Thoracic aorta endothelial cell (primary cell): ENCODE measurements at places on chromosomes 6 and 20. TPM values are rescaled to one million over a fixed set of nuclear protein-coding genes. Genes with fewer than 3 reads are reported as not detected.

LY6G6D gene
- total RNA-seq = not detected in 2 replicates

CLPSL1 gene
- not detected in 2 replicates for total RNA-seq

NT5E gene
- total RNA-seq = 149 and 226 TPM in 2 replicates

ZC3H12D gene
- 0.14 TPM in 1 of 2 replicates, not detected in the other for total RNA-seq

DAAM2 gene
- total RNA-seq = under 0.01 and 0.07 TPM in 2 replicates

PRRC2A gene
- total RNA-seq = 84.0 and 112 TPM in 2 replicates

HAO1 gene
- not detected in 2 replicates for total RNA-seq

PRSS35 gene
- total RNA-seq = 0.07 and 0.27 TPM in 2 replicates

TREML4 gene
- not detected in 2 replicates for total RNA-seq

RFX6 gene
- not detected in 2 replicates for total RNA-seq

PSORS1C2 gene
- total RNA-seq = not detected in 2 replicates

HDGFL1 gene
- total RNA-seq = not detected in 2 replicates

CCN5 gene
- 0.13 TPM in 1 of 2 replicates, not detected in the other for total RNA-seq

C6orf118 gene
- not detected in 2 replicates for total RNA-seq

SIRPB1 gene
- total RNA-seq = 0.14 and 0.80 TPM in 2 replicates

GGTLC1 gene
- total RNA-seq = not detected in 2 replicates

GTSF1L gene
- not detected in 2 replicates for total RNA-seq

CRIP3 gene
- not detected in 2 replicates for total RNA-seq

OR2B6 gene
- total RNA-seq = not detected in 2 replicates

SLC17A3 gene
- total RNA-seq = not detected in 2 replicates

KAT14 gene
- total RNA-seq = 12.0 and 12.9 TPM in 2 replicates

PCSK2 gene
- not detected in 2 replicates for total RNA-seq

OXT gene
- not detected in 2 replicates for total RNA-seq

PTGIS gene
- 1.1 and 1.3 TPM in 2 replicates for total RNA-seq

SLC18B1 gene
- total RNA-seq = 13.1 and 13.4 TPM in 2 replicates

SLC22A2 gene
- not detected in 2 replicates for total RNA-seq

CPNE5 gene
- 4.4 and 9.3 TPM in 2 replicates for total RNA-seq

C20orf144 gene
- total RNA-seq = 0.07 and 0.13 TPM in 2 replicates

MED23 gene
- total RNA-seq = 48.7 and 51.1 TPM in 2 replicates

KCNB1 gene
- under 0.01 TPM in 1 of 2 replicates, not detected in the other for total RNA-seq

DZANK1 gene
- total RNA-seq = 0.93 and 1.2 TPM in 2 replicates

CALHM4 gene
- total RNA-seq = 0.13 and 0.22 TPM in 2 replicates

KHDC1L gene
- not detected in 2 replicates for total RNA-seq

COL19A1 gene
- total RNA-seq = not detected in 2 replicates

PPP1R16B gene
- 78.5 and 93.3 TPM in 2 replicates for total RNA-seq

NKX2-2 gene
- total RNA-seq = not detected in 2 replicates

ZNF311 gene
- 0.50 and 0.66 TPM in 2 replicates for total RNA-seq

POPDC3 gene
- total RNA-seq = 0.14 and 2.1 TPM in 2 replicates

GHRH gene
- total RNA-seq = not detected in 2 replicates

EGFL8 gene
- total RNA-seq = 1.1 and 1.2 TPM in 2 replicates

TMEM151B gene
- 0.13 and 0.14 TPM in 2 replicates for total RNA-seq

RBM24 gene
- 3.2 and 4.8 TPM in 2 replicates for total RNA-seq

GINS1 gene
- 27.7 and 33.9 TPM in 2 replicates for total RNA-seq

KIFC1 gene
- total RNA-seq = 48.7 and 75.7 TPM in 2 replicates

ATP6V1G2 gene
- total RNA-seq = 0.50 and 0.53 TPM in 2 replicates
